Ecto neural progenitor cell (in vitro differentiated cells): ENCODE measurements at places on chromosomes 4 and X.

- DNase-seq, result no peak
Observed at GRCh38 chrX:104172788-104173187, 6.5 kb downstream of the FAM199X start.

- DNase-seq, result no peak
Observed at GRCh38 chr4:67929426-67929825, 33.9 kb downstream of the TMPRSS11A start.

- peak; percentile 31 for DNase-seq
Observed at GRCh38 chr4:25103418-25103817, 56.8 kb downstream of the SEPSECS start.

GRCh38 chrX:19382555-19383145 is 38.9 kb downstream of the PDHA1 start:
- DNase-seq, result peak; percentile 66

DNA sequence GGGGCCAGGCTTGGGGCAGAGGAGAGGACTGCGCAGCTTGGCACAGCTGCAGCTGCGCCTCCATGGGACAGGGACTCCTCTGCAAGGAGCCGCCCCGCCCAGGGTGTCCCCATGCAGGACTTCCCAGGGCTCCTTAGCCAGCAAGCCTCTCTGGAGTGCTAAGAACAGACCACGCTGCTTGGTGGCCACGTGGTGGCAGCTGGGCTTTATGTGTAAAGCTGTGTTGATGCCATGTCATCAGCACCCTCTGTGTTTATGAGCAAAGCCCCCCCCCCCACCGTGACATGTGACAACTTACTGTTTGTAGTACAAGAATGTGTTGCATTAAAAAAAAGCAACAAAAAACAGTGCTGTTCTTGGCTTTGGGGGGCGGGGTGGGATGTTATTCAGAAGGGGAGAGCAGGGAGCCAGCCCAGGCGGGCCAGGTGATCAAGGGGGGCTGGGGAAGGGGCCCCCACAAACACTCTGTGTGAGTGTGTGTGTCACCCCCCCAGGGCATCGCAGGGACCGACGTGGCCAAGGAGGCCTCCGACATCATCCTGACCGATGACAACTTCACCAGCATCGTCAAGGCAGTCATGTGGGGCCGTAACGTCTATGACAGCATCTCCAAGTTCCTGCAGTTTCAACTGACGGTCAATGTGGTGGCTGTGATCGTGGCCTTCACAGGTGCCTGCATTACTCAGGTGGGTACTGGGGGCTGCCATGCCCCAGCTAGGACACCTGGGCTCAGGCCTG is 40.3 kb downstream of the ATP2B3 start:
- no peak for DNase-seq

DNA sequence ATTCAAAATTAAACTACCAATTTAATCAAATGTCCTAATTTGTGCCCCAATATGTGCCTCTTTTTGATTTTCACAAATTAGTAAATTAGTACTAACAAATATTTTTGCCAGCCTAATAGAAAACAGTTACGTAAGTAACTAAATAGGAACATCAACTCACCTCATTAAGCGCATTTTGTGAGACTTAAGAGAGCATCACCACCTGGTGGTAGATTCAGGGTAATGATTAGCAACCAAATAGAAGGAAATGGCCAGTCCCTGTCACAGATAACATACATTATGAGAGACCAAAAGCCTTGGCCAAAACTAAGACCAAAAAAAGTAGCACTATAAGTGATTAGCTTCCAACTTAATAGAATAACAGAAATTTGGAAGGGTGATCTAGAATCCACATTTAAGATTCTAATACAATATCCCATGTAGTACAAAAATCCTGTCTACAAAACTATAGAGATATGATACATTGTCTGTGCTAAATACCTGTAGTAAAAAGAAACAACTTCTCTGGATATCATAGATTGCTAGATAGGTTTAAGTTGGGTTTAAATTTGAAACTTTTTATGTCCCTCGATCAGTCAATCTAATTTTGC is 46.7 kb downstream of the C4orf46 start:
- no peak for DNase-seq

DNA sequence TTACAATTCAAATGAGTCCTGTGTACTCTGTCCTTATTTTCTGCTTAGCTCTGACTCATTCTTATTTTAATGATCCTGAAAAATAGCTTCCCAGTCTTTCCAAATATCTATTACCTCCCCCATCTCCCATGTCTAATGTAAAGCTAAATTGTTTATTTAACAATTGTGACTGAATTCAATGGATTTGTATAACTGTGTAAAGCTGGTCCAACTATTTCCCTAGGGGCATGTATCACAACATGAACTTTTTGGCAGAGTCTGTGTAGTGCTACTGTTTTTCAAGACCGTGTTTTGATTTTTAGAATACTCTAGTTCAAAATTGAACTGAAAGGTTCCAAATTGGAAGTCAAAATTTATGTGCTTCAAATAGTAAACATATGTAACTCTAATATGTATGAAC is 67.8 kb downstream of the SPCS3 start:
- no peak for DNase-seq

- DNase-seq, result peak; percentile 61
Observed at GRCh38 chrX:48945517-48946348, 11.7 kb downstream of the OTUD5 start.

DNA sequence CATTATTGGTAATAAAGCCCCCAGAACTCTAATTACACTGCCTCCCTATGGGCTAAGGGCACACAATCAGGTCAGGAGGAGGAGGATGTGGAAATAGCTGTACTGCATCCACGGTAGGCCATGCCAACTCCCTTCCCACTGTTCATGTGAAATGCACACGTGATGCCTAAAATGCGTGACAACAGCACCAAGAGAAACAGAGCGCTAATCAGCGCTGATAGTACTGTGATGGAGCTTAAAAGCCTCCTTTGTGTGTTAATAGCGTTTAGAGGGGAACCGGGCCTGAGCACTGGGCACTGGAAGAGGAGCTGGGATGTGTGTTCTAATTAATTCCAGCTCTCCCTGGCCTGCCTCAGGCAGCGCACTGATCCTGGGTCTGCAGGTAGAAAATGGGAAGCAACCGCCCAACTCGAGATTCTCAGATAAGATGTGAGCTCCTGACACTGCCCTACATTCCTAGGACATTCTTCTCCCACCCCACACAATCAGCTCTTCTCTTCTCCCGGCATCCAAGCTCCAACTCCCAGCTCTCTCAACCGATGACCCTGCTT is 12.9 kb downstream of the DCTD start:
- no peak for DNase-seq

- DNase-seq, result no peak
Observed at GRCh38 chr4:13888112-13888511, 260.6 kb upstream of the BOD1L1 start.

DNA sequence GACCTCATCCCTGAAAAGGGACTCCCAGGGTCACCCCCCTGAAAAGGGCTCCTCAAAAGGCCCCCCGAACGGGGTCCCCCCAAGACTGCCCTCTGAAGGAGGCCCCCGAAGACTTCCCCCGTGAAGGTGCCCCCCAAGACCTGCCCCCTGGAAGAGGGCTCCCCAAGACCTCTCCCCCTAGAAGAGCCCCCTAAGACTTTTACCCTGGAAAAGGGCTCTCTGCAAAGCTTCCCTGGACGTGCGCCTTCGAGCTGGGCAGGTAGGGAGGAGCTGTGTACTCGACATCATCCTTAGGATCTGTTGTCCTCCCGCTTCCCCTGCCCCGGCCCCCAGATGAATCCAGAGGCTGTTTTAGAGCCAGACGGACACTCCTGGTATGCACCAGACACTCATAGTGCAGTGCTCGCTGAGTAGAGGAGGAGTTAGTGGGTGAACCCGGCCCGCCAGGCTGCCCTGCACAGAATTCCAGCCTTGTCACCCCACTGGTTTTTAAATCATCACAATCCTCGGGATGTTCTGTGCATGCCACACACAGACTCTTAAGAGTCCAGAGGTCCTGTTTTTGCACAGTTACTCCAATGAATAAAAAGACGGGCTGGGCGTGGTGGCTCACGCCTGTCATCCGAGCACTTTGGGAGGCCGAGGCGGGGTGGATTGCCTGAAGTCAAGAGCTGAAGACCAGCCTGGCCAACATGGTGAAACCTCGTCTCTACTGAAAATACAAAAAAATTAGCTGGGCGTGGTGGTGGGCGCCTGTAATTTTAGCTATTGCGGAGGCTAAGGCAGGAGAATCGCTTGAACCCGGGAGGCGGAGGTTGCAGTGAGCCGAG is 5.7 kb upstream of the SLC25A6 start:
- DNase-seq, result no peak
